KG1 (cell line): ENCODE measurements at places on chromosomes 6 and 20.

- DNase-seq = no peak
Observed at GRCh38 chr20:19840111-19840710, 82.2 kb downstream of the RIN2 start.

DNA sequence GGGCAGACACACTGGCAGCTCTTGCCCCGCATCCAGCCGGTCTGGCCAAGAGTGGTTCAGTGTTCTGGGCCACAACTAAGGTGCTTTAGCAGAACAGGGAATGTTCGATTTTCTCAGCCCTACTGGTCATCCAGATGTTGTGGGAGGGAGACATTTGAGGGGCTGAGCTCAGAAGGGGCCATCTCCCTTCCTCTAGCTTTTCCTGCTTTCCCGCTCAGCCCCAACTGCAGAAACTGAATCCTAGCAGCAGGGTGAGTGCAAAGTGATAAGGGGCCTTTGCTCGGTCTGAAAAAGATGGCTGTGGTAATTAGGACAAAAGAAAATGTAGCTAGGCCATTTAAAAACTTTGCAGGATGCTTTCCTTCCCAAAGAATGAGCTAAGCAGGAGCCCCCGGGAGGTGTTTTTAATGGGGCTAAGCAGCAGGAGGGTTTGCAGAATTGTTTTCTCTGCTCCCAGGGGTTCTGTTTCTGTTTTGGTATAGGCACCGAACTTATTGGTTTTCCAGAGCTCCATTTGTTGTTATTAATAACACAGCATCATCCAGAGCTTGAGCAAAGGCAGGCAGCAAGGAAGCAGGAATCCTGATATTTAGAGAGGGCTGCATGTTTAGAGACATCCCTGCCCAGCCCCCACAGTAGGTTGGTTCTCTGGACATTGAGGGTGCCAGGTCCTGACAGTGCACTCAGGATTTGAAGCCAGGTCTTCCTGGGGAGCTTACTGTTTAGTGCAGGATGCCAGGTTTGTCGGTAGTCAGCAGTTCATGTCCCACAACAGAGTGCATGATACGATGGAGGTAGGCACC lies 210.9 kb downstream of the SLC24A3 start:
- no peak for DNase-seq

GRCh38 chr6:170143401-170144150 lies 147.3 kb downstream of the DLL1 start:
- DNase-seq = no peak

GRCh38 chr6:150735341-150735851 lies 130.1 kb upstream of the MTHFD1L start:
- no peak for DNase-seq

DNA sequence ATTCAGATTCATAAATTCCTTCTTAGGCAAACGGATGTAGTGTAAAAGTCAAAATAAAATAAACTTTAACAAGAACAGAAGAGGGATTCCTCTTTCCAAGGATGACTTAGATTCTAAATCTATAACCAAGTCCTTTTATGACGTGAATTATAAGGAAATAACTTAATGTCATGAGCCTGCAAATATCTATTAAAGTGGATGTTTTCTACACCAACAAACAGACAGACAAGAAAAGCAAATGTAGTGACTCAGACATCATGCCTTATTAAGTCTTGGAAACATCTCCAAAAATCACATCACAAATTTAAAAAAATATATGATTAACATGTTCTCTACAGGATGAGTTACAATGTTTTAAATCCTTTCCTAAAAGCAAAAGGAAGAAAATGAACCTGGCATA lies 397.1 kb downstream of the ESR1 start:
- no peak for DNase-seq

- no peak for DNase-seq
Observed at GRCh38 chr6:159830501-159831372, 30.7 kb downstream of the PNLDC1 start.

DNA sequence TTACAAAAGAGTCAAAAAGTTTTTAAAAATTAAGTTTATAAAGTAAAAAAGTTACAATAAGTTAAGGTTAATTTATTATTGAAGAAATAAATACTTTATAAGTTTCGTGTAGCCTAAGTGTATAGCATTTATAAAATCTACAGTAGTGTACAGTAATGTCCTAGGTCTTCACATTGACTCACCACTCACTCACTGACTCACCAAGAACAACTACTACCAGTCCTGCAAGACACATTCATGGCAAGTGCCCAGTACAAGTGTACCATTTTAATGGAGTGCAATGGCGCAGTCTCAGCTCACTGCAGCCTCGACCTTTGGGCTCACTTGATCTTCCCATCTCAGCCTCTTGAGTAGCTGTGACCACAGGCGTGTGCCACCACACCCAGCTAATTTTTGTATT lies 128.2 kb downstream of the GPX5 start:
- no peak for DNase-seq

DNA sequence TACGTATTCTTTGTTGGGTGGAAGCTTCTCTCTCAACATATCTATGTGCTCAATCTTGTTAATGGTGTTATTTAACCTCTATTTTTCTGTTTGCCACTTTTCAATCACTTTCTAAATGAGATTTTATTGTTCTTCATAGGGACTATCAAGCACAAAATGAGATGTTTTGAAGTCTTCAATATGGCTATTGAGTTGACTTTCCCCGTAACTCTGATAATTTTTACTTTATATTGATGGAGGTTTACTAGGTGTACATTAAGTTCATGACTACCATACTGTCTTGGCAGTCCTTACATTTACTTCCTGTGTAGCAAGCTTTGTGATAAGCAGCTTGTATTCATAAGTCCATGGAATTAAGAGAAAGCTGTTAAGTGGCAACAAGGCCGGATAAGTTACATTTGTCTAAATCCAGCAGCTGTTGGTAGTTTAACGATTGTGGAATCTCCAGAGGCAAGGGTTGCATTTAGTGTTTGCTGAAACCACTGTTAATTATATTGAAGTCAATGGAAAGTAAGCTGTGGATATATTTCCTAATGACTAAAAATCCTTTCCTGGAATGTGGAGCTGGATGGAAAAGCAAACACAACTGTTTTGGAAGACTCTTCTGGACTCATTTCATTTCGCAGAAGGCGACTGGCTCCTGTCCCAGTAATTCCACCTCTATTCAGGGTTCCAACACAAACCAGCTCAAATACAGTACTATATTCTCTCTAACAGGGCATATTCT lies 57.3 kb upstream of the SMIM29 start:
- DNase-seq = no peak

DNA sequence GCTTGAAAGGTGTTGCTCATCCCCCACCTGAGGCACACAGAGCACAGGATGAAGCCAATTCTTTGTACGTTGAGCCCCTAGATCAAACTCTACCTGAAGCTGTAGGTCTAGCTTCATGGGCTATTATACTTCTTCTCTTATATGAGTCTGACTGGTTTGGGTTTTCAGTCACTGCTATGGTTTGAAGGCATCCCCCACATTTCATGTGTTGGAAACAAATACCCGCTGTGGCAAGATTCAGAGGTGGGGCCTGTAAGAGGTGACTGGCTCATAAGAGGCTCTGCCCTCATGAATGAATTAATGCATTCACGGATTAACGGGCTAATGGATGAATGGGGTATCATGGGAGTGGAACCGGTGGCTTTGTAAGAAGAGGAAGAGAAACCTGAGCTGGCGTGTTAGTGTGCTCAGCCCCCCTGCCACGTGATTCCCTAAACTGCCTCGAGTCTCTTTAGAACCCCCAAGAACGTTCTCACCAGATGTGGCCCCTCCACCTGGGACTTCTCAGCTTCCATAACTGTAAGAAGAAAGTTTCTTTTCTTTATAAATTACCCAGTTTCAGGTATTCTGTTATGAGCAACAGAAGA lies 39.2 kb downstream of the PREX1 start:
- DNase-seq = no peak

DNA sequence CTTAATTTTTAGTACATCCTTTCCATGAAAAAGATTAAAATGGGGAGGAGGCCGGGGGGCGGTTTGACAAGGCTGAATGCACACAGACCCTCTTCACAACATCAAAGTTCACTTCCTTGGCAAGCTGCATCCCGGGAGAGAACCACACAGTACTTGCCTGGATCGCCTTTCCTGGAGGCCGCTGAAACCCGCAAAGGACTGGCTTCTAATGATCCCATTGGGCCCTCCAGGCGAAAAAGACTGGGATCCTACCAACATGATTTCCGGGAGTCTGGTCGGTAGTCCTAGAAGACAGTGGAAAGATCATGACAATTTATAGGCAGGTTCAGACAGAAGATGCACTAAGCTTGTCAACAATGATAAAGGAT lies 60.2 kb downstream of the RIPOR2 start:
- DNase-seq = no peak

DNA sequence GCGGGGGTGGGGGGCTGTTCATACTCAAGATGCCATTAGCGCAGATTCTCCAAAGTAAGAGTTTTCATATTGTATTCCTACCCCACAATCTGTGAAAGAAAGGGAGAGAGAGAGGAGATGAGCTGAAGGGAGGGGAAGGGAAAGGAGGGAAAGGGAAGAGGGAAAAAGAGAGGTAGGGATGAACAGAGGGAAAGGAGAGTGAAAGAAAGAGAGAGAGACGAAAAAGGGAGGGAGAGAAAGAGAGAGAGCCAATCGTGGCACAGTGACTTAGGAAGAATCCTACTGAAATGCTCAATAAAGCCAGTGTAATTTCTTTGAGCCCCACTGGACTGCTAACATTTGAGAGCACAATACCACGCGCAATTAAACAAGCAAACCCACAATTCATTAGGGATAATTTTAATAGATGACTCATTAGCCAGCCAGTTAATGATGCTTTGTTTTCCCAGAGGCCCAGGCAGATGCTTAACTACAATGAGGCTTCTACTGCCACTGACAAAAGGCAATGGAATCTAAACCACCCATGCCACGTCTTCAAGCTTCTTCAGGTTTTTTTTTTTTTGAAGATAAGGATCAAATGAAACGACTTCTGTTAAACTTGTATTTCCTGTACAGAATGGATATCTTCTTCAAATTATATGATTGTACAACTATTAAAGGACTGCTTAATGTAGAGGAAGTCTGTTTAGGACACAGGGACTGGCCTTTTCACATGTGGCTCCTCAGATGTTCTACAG lies 306.8 kb downstream of the FOXC1 start:
- DNase-seq = no peak

DNA sequence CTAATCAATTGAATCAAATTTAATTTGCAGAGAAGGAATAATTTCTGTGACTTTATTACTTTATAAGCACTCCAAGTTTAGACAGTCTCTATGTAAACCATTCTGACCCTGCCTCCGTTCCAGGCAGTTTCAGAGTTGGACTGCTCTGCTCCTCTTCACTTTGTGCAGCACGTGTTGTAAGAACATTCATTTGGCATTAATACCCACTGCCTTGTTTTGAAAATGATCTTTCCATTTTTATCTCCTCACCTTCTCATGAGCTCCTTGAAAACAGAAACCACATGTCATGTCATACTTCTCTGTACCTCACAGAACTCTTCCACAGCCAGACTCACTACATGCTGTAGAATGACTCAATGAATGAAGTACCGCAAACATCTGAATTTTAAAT lies 25.5 kb downstream of the SLC22A1 start:
- no peak for DNase-seq

GRCh38 chr6:73562558-73562957 lies 41.7 kb upstream of the EEF1A1 start:
- no peak for DNase-seq

DNA sequence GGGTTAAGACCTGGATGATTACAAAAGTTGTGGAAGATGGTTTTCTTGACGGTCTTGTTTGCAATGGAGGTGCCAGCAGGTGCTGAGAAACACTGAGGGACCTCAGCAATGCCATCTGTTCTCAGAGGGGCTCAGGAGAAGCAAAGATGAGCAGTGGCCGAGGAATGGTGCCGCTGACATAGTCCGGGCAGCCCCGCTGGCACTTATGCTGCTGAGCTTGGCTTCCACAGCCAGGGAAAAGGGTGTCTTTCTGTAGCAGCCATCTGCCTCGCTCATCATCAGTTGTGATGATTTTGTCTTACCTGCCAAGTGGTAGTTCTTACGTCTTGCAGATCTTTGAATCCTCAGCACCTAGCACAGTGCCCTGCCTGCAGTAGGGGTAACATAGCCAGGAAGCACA lies 55.7 kb downstream of the PPP1R14C start:
- no peak for DNase-seq

DNA sequence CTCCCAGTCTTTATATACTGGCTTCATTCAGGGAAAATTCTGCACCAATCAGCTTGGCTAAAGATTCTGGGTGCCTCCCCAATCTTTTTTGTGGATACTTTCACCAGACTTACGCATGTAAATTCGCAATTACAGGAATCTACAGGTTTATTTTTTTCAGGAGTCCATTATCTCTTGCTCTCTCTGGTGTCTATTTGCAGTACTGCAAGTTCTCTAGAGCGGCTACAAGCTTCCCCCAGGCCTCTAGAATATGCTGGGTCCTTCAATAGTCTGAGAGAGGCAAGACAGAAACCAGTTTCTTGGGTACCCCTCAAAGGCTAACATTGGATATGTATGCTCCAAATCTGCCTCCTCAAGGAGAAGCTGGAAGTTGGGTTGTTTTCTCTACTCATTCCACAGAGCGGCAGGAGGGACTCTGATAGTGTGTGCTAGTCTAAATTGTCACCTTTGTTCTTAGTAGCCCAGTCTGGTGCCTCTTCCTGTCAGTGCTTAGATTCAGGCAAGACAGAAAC lies 58.5 kb downstream of the SUN5 start:
- no peak for DNase-seq

DNA sequence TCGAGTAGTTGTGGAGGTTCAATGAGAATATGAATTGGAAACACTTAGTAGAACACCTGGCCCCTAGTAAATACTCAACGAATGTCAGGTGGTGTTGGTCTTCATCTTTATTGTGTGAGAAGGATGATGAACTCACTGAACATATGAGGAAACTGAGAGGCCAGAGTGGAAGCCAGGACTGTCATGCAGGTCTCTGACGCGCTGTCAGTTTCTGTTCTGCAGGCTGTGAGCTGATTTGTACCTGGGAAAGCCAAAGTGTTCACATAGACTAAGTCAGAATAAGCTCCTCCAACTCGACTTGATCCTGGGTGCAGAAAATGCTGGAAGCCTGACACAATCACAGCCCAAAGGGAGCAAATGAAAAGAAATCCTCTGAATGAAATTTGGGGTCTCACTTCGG lies 222.2 kb downstream of the LY86 start:
- DNase-seq = no peak

GRCh38 chr6:142013875-142014495 lies 118.7 kb upstream of the GJE1 start:
- no peak for DNase-seq

DNA sequence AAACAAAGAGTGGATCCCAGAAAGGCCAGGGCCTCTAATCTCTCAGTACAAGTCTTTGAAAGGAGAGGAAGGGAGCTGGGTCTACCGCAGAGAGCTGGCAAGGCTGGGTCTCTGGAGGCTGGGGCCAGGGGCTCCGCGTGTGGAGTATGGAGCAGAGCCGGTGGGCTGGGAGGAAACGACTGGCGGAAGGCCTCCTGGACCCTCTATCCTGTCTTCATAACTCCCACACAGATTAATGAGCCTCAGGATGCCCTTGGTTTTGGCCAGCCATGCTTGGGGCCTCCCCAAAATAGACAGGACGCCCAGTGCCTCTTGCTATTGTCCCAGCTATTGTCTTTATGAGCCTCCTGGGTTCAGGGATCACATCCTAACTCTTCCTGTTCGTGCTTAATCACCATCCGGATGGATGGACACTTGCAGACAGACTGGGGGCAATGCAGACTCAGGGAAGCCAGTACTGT lies 306.4 kb downstream of the DHX35 start:
- DNase-seq = no peak
